ENCODE measurements at places on chromosomes 1 and 21. TPM values are rescaled to one million over a fixed set of nuclear protein-coding genes. Genes with fewer than 3 reads are reported as not detected.
A peak's percentile ranks its signal among the peaks of the same experiment; 100 is the strongest.

The FGR gene
- total RNA-seq: 0.35 TPM

The SMPDL3B gene
- 0.92 TPM for total RNA-seq

The S100A11 gene
- 162 TPM for total RNA-seq

The AADACL3 gene
- not detected for total RNA-seq

DNA sequence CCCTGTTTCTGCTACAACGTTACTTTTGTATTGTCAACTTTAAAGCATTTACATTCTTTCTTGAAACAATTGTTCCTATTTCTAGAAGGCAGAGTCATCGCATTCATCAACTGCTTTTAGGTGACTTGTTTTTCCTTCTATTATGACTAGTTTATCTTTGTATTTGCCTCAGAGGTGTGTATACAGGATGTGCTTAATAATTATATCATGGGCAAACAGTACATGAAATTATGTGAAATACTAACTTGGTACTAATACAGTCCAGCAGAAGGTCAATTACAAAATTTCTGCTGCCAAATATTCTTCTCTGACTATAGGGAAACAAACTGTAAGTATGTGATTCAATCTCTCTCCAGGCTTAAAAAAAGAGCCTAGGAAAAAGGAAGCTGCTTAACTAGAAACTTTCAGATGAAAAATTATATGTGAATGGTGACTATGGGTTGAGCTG lies 101.6 kb downstream of the C4BPA start:
- no peak for DNase-seq

GRCh38 chr1:243477731-243478290 lies 222.0 kb downstream of the SDCCAG8 start:
- DNase-seq: no peak

DNA sequence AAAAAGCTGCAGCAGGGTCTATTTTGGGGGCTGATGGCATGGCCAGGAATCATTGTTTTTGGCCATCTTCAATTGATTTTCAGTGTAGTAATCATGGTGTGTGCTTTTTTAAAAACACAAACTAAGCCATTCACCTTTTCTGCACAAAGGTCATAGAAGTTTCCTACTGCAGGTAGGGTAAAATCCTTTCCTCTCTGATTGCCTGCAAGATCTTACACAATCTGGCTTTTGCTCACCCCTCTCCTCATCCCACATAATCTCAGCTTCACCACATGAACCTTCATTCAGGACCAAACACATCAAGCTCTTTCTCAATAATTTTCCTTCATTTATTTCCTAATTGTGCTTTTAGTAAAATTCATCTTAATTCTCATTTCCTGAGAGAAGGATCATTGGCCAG lies 38.3 kb upstream of the GBP5 start:
- DNase-seq: no peak

DNA sequence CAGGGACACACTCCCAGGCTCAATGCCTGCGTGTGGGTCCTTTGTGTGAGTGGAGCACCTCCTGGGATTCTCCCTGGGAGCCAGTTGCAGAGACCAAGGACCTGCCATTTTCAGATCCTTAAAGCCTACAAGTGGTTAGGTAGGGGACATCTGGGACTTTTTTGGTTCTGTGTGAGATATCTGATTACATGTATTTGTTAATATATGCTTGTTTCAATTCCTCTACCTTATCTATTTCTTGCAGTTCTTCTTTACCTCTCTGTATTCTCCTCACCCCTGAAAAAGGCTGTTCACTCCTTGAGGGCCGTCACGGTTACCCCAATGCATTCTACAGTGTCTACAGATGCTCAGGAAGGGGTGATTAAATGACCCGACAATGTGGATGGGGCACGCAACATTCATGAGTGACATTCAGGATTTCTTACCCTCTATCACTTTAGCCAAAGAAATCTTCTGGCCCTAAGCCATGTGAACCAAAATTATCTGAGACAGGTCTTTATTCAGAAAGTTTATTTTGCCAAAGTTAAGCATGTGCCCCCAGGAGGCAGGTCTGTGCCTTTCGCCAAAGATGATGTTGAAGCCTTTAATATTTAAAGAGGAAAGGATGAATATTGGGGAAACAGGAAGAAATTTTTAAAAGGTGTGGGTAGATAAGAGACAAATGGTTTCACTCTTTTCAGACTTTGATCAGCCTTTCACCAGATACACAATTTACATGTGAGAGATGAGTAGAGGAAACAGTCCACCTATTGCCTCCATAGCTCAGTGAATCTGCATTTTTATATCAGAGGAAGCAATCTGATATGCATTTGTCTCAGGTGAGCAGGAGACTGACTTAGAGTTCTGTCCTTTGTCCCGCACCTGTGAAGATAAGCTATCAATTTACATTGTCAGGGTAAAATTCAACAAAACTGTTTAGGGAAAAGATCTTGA lies 44.6 kb upstream of the MPZL1 start:
- DNase-seq: no peak

DNA sequence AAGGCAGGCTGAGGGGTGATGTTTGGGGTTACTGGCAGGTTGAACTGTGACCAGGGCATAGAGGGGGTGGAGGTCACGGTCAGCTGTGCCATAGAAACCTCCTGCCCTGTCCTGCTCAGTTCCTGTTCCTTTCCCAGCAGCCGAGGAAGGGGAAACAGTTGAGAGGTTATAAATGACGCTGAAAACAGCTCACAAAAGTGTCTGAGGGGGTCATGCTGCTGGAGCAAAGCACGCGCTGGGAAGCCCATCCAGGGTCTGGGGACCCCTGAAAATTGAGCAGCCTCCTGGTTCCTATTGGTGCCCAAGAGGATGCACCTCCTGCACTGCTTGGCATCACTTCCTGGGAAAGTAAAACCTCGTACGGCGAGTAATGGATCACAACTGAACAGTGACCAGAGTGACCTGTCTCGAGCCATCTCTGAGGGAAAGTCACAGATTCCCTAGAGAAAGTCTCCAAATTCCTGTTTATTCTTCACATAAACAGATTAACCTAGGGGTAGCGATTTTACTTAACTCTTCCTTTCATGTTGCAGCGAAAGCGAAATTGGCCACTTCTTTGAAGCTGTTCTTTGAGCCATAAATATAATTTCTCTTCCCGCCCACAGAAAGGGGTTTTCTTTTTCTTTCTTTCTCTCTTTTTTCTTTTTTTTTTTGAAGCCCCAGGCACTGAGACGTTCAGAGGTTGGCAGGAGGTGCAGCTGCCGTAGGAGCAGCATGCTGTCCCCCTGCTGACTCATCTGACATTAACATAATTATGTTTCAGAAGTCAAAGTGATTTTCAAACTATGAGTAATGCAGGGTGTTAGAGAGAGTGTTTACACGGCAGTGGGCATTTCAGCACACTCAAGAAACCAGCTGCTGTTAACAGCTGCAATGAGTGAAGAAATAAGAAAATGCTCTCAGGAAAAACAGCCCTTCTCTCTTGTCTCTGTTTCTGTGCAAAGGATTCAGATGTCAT lies 41.8 kb upstream of the ATF3 start:
- peak; percentile 71 for DNase-seq

DNA sequence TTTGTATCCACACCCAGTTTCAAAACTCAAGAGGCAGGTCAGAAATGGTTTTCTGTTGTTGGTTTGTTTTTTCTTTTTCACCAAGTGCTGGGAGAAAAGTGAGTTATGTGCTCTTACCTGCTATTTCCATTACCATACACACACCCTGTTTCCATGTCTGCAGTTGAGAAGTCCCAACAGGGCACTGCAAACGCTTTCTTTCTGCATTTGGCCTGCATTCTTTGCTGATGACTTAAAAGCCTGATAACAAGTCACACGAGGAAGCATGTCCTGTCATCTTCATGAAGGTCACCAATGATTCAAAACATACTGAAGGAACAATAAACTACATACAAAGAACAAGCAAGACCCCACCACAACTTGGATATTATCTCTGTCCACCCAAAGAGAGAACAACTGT lies 24.8 kb upstream of the KCNE1 start:
- DNase-seq: no peak

- DNase-seq: no peak
Measured at GRCh38 chr1:244598611-244599010, 54.3 kb upstream of the DESI2 start.

DNA sequence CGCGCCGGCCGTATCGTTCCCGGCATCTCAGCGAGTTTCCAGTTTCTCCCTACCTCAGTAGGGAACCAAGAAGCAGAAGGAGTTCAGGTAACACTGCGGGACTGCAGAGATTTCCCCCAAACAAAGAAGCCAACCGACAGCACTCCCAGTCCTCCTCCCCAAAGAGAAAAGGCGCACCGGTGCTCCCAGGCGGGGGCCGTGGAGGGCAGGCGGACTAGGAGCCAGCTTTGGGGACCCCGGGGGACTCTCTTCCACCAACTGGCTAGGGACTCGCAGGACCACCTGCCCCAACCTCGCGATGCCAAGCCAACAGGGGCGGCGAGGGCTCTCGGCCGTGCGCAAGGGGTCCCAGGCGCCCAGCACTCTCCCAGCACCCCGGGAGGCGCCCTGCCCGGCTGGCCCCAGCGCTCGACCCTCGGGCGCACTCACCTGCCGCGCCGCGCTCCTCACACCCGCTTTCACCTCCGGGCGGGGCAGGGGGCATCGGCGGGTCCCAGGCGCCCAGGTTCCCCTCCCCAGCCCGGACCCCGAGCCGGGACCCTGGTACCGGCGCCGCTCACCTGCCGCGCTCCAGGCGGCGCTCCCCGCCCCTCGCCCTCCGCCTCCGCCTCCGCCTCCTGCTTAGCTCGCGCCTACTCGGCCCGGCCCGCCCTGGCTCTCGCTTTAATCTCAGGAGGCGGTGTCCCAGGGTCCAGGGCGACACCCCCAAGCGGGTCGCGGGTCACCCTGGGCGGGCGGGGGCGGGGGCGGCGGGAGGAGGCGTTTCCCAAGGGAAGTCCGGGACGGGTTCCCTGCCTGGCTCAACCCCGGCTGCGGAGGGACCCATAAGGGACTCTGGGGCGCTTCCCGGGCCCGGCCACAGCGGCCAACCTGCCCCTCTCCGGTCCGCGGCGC lies at the start of gene TMPRSS2:
TSS of gene TMPRSS2 (minus strand) at position 638 of the 894 bp plus-strand sequence. CDS start 10,025 bp downstream, outside the sequence.
- DNase-seq: no peak

DNA sequence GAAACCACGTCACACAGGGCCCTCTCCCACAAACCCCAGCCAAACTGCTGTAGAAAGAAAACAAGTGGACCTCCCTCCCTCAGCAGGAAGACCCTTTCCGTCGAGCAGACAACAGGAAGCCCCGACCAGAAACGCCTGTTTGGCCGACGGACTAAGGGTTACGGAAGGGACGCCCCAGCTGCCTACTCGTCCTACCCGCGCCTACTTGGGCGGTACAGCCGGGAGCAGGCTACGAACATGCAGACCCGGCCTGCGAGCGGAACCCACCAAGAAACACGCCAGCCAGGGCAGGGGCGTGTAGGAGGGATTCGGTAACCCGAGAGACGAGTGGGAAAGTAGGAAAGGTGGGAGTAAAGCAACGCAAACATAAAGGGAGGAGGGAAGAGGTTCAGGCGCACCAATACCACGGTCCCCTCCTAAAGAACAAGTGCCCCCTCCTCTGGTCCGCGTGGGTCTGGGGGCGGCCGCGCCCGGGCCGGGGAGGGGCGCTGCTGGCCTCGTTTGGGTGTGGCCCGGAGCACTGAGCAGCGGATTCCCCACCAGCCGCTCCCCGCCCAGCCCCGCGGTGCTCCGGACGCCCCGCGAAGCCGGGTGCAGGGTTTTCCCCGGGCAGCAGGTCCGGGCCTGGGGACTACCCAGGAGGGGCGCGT lies 450 bp downstream of the S100A10 start:
- peak; percentile 51 for DNase-seq

DNA sequence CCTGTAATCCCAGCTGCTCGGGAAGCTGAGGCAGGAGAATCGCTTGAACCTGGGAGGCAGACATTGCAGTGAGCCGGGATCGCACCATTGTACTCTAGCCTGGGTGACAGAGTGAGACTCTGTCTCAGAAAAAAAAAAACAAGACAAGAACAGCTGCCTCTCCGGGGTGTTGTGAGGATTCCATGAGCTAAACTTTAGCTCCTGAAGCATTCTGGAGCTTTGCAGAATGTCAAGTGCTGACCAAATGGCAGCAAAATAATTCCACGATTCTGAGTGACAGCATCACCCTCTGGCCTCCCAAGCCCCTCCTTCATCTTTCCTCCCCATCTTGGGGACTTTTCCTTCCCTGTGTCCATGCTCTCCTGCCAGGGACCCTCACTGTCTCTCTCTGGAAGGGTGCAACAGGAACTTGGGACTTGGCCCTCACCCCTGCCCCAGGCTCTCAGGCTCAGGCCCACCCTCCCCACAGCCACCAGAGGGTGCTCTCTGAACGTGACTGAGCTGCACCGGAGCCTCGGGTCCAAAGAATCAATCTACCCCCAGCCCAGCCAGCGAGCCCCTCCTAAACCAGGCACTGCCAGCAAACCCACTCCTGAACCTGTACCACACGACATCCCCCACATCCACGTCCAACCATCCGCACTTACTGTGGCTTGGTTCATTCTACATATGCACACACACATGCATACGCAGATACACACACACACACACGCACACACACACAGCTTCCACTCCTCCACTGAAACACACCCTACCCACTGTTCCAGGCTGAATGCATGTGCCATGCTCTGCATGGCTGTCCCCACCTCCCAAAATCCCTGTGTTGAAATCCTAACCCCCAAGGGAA lies 45.7 kb downstream of the ACOT7 start:
- peak; percentile 65 for DNase-seq

- DNase-seq: no peak
Measured at GRCh38 chr1:230542681-230543080, 99.6 kb upstream of the COG2 start.
